Kidney (tissue), 22 donors: ENCODE measurements at places on chromosomes 7 and 10. TPM values are rescaled to one million over a fixed set of nuclear protein-coding genes. Genes with fewer than 3 reads are reported as not detected.
A peak's percentile ranks its signal among the peaks of the same experiment; 100 is the strongest.

- no peak overlapping the region for H3K4me3 ChIP-seq
- no peaks in the 10 kb centered on the region for H3K4me1 ChIP-seq
- H3K27me3 ChIP-seq: no peaks in the 10 kb centered on the region
- H3K27ac ChIP-seq: no peak overlapping the region
Observed at GRCh38 chr7:91062713-91063112, 201.5 kb upstream of the FZD1 start.

C7orf33 gene
- not detected for total RNA-seq

DNA sequence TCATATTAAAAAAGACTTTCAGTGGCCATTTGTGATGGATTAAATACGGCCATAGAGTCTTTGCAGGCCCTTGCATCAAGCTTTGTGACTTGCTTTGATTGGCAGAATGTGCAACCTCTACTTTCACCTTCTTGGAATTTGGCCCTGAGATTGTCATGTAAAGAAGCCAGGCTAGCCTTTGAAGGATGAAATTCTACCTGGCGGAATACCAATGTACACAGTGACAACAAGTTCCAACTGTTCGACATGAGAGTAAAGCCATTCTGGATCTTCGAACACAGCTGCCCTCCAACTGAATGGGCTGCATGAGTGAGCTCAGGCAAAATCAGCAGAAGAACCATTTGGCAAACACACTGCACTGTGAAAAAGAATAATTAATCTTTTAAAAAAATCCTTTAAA, 321.3 kb downstream of the PHF14 start:
- H3K36me3 ChIP-seq: no peaks in the 10 kb centered on the region
- no peak overlapping the region for H3K27ac ChIP-seq
- H3K4me1 ChIP-seq: no peaks in the 10 kb centered on the region

DNA sequence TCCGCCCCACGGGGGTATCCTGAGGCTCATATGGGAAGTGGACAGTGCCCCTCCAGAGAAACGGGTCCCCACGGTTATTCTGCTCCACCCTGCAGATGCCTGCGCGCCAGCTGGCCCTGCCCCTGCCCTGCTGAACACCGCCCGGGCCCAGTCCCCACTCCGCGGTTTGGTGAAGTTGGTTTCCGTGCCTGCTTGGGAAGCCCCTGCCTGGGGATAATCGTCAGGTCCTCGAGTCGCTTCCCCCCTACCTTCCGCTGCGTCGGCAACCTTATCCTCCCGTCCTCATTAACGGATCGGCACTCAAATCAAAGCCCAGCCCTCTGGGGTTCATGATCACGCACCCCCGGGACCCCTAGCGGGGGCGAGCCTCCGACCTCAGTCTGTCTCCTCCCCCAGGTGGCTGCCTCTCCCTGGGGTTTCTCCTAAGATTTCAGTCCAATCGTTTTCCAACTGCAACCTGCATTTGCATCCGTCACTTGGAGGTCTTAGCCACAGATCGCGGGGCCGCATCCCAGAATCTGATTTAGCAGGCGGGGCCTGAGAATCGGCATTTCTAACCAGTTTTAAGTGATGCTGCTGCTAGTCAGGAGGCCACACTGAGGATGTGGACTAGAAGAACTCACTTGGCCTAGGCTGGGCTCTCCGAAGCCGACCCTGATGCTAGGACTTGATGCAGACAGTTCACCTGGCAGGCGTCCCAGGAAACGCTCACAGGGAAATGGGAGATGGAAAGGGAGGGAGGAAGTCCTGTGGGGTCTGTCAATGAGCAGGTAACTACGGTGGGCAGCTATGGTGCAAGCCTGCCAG, 27.6 kb downstream of the WDR86 start:
- DNase-seq: peak; percentile 28
- peaks cover 9% of the 10 kb centered on the region for H3K4me1 ChIP-seq
- H3K27ac ChIP-seq: no peak overlapping the region
- H3K4me3 ChIP-seq: no peak overlapping the region
- H3K27me3 ChIP-seq: no peaks in the 10 kb centered on the region
- no peaks in the 10 kb centered on the region for H3K36me3 ChIP-seq
